ENCODE measurements at places on chromosomes 3 and 15. TPM values are rescaled to one million over a fixed set of nuclear protein-coding genes. Genes with fewer than 3 reads are reported as not detected.

- ATAC-seq = no peak
Observed at GRCh38 chr15:42344763-42345162, 14.5 kb upstream of the CAPN3 start.

GRCh38 chr3:70028361-70028760 lies 28.8 kb downstream of the SAMMSON start:
- no peak for ATAC-seq

DNA sequence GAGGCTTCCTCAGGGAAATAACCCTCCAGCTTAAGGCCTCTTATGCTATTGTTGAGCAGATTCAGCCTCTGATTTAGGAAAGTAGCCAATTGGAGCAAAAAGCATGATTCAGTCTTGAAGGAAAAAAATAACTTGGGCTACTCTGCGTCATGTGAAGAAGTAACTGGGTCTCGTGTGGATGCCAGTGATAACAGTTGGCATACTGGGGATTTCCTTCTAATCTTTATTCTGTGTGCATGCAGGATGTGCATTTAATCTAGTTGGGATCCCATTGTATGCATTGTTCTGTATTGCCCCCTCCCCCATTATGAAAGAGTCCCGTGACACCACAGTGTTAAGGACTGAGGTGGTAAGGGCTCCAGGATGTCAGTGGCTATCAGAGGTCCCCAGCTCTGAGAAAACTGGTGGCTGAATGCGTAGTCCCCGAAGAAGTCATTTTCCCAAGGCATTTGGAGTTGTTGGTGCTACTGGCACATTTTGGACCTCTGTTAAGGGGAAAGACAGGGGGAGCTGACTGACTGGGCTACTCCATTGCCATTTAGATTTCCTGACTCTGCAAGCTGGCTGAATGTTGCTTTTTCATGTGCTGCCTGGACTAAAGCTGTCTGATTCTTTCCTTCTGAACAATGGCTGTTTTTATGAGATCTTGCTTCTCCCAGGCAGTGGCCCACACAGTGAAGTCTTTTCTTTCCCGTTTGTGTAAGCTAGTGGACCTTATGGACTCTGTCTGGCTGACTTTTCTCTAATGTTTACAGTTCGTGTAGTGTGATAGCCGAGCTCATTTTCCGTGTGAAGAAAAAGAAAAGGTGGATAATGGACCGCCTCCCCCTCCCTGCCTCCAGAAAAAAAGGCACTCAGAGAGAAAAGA lies 38.4 kb upstream of the TRAK1 start:
- ATAC-seq = no peak

DNA sequence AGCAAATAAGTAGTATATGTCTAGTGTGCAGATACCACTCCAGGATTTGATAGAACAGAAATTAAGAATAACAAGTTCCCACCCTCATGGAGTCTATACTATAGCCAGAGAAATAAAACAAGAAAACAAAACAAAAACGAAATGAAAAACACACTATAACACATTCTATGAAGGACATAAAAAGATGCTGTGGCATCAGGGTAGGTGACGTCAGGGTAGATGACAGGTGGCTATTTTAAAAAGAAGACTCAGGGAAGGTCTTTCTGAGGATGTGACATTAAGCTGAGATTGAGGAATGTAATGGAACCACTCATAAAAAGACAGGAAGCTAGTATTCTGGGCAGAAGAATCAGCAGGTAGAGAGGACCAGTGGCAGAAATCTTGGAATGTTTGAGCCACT lies 469.6 kb downstream of the RAP2B start:
- ATAC-seq = no peak

- no peak for ATAC-seq
Observed at GRCh38 chr3:108546692-108547091, 36.3 kb upstream of the MYH15 start.

- peak; percentile 97 for ATAC-seq
Observed at GRCh38 chr3:141275032-141275422, 43.4 kb downstream of the PXYLP1 start.

DNA sequence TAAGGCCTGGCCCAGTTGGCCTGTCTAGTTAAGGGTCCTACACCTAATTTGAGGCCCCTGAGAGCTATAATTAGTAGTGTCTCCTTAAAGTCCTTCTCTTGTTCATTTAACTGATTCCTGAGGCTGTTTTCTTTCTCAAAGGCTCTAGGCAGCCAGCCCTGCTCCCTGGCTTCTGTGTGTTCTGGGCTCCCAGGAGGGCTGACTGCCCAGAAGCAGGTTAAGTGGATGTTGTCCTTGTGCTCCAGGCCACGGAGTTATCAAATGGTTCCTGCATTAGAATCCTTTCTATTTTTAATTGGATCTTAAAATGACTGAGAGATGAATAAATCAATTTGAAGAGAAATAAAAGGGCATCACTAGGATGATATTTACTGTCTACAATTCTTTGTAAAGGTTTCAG lies 140.0 kb downstream of the SNRK start:
- ATAC-seq = no peak

GRCh38 chr3:9784965-9785364 lies 7.3 kb downstream of the TADA3 start:
- no peak for ATAC-seq

DNA sequence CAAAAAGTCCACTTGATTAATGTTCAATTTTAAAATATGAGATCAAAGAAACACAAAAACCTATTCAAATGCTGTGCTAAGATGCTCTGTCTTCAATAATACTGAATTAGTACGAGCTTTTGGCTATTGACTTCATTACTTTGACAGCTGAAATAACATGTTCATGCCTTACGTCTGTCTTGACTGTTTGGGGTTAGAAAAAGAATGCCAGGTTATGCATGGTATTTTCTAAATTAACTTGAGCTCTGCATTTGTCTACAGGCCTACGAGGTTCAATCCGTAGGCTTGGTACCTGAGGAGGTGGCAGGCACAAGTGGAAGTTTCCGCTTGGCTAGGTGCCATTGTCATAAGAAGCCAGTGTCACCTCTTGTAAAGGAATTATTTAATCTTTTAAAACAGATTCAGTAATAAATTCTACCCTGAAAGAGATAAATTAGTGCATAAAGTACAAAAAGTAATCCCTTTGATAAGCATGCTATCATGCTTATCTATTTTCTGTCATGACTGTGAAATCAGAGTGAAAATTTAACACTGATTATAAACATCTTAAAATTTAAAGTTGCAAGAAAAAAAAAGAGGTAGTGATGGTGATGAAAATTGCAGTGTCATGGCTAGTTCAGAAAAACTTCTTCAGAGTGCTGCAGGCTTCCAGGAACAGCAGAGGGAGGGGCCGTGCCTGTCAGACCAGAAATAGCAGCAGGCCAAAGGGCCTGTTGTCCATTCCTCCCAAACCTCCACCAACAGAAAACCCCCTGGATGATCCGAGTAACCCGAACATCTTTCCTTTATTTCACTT lies 115.7 kb downstream of the ARRDC4 start:
- no peak for ATAC-seq

- ATAC-seq = peak; percentile 47
Observed at GRCh38 chr3:158434412-158435038, 136.5 kb upstream of the MLF1 start.

DNA sequence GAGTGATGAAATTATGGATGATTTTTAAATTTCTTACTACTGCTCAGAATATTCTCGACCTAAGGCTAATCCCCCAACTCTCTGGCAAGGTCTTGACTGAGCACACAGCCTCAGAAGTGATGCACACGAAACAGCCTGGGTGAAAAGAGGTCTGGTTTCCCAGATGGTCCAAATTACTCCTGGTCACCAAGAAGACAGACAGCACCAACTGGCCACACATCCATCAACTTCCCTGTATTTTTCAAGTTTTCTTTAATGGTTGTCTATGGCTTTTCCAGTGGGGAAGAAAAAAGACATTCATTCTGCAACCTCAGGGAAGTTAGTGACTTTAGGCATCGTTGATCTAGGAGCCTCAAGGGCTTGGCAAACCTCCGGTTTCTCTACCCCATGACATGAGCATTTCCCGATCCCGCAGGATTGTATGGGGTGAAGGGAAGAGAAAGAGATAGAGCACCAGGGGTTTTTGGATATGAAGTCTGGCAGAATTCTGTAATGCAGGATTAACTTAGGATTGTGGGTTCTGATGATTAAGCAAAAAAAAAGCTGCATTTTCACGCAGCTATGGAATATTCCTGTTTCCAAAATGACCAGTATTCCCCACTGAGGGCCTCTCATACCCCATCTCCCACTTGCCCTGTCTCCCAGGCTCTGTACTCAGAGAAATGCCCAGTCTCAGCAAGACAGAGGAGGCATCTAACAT lies 62.2 kb downstream of the UMPS start:
- no peak for ATAC-seq

GRCh38 chr3:141436180-141436579 lies 50.6 kb upstream of the RASA2 start:
- no peak for ATAC-seq

DNA sequence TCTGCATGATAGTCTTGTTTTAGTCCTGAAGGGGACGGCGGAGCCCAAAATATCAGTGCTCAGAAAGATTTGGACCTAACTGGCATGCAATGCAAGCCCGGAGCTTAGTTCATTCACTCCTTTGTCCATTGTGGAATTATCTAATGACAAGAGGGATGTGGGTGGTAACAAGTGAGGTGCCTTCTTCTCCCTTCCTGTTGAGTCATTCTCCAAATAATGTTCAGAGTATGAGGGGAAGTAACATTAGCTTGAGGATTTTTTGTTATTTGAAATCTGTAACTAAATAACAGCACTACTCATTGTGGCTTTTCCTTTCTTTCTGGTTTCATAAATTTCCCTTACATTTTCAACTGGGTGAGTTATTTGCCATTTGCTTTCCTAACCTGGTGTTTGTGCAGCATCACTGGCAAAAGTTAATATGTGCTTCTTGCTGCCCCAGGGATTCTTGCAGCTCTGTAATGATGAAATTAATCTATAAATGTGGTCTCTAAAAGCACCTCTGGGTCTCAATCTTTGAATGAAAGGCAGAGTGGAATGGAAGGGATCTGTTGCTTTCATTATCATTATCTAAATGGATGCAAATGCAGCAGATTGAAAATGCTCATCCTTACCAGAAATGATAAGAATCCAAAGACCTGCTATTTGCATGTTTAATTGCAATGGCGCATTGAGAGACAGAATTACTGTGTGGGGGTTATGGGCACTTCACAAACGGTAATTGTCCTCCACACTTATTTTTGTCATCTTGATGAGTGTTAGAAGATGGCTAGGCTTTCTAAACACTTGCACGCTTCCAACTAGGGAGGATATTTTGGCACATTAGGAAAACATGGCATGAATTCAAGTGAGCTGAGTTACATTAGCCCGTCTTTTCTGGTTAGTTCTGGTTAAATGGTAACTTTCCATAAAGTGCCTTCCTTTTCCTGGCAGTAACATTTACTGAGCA lies 89.9 kb upstream of the MITF start:
- no peak for ATAC-seq

DNA sequence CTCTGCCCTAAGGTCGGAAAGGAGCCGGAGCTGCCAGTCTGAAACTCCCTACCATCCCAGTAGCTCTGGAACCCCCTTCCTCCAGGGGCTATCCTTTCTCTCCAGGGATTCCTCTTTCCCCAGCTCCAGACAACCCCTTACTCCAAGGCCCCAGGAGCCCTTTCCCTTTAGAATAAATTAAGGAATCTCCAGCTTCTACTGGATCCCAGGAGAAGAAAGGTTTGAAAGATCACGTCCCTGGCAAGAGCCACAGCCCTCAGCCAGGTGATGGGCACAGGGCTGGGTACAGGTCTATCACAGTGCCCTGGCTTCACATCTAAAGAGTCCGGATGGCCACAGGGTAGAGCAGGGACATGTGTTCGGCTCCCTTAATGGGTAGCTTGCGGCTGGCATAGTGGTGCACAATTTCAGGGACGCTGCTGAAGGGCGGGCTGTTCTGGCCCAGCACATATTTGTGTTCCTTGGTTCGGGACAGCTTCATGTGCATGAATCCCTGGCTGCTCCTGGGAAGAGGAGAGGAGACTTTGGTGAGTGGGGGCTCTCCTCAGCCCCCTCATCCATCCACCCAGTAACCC lies 20.0 kb downstream of the SHF start:
- no peak for ATAC-seq

DNA sequence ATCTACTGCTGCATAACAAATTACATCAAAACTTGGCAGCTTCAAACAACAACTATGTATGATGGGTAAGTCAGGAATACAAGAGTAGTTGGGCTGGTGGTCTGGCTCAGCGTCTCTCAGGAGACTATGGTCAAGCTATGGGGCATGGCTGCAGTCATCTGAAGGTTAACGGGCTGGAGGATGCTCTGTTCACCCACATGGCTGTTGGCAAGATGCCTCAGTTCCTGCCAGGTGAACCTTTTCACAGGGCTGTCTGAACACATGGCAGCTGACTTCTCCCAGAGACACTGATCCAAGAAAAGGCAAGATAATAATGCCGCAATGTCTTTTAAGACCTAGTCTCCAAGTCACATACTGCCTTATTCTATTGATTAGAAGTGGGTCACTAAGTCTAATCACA lies 63.7 kb downstream of the GPR176 start:
- ATAC-seq = no peak

GRCh38 chr3:118833075-118833474 lies 201.6 kb downstream of the IGSF11 start:
- no peak for ATAC-seq

DNA sequence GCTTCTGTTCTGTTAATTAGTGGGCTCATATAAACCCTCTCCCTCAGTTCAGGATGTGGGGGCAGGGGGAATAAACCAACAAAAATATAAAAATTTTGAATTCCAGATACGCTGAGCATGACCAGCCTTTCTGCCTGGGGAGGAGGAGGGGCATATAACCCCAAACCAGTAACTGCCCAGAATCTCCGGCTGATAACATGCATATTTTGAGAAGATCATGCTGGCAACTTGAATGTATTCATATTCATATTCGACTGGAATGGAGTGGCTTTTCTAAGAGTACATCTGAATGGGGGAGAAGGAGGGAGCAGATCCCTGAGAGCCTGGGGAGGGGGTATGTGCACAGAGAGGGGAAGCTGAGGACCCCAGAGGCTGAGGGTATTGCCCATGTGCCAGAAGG lies 54.5 kb upstream of the LCTL start:
- ATAC-seq = no peak

DNA sequence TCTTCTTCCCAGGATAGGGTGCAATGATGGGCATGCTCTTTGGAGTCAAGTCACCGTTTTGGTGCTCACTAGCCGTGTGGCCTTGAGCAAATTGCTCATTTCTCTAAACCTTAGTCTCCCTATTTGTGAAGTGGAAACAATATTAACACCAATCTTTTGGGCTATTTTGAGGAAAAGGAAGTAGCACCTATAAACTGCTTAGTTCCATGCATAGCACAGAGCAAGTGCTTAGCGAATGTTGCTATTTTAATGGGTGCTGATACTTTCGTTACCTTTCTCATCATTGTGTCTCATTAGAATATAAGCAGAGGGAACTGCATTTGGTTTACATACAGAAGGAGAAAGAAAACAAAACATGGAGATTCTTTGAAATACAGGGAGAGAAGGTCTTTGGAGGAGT lies 66.1 kb downstream of the BOC start:
- ATAC-seq = no peak

DNA sequence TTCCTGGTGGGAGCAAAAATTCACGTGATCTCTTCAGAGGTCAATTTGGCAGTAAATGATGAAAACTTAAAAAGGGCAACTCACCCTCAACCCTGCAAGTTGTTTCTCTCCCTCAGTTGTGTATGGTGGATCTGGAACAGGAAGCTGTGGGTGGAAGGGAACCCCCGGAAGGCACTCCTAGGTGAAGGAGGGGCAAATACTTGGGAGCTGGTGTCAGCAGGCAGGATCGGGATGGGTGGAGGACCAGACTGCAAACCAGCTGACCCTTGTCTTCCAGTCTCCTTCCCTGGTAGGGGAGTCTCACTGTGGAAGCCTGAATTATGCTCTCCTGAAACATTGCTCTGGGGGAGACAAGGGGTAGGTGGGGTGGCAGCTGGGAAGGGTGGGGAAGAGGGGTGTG lies 33.5 kb downstream of the PRR23E start:
- ATAC-seq = no peak

FES gene
- total RNA-seq = 122 TPM

SNTN gene
- total RNA-seq = not detected

CHAC1 gene
- total RNA-seq = 2.4 TPM

IL5RA gene
- 0.79 TPM for total RNA-seq

CPNE4 gene
- total RNA-seq = not detected
